ENCODE measurements at places on chromosomes 3 and 15.

DNA sequence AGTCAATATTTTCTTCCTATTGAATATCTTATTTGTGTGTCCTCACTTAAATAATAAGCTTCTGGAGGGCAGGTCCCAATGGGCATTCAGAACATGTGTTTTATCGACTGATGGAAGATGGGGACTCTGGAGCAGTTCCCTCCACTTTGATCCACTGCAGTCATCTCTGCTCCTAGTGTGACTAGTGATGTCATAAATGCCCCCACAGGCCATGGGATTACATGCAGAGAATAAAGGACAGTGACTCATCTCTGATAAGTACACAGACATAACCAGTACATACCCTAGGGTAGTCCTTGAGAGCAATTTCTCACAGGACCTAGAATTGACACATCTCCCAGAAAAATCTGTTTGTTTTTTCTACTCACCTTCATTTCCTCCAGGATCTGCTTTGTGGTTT is 49.4 kb upstream of the FMN1 start:
- H3K27me3 ChIP-seq, result peaks cover 11% of the 10 kb centered on the region
- no peak for DNase-seq
- no peaks in the 10 kb centered on the region for H3K4me1 ChIP-seq

DNA sequence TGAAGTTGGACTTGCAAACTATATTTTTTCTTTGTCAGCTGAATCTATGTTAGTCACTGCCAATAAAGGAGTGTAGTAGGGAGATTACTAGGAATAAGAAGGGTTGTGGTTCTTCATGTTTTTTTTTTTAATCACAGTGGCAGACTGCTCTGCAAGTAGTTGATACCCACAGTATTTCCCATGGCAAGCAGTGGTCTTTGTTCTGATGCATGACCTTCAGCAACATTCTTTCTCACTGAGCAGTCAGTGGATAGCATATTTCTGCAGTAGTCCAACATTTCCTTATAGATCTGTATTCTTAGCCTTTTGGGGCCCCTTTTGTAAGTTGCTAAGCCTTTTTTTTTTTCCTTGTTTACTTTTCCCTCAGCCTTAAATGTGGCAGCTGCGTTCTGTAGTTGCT is 151.1 kb downstream of the DOCK3 start:
- DNase-seq, result no peak
- no peak overlapping the region for H3K4me3 ChIP-seq
- no peak overlapping the region for H3K27ac ChIP-seq
- H3K27me3 ChIP-seq, result no peaks in the 10 kb centered on the region

DNA sequence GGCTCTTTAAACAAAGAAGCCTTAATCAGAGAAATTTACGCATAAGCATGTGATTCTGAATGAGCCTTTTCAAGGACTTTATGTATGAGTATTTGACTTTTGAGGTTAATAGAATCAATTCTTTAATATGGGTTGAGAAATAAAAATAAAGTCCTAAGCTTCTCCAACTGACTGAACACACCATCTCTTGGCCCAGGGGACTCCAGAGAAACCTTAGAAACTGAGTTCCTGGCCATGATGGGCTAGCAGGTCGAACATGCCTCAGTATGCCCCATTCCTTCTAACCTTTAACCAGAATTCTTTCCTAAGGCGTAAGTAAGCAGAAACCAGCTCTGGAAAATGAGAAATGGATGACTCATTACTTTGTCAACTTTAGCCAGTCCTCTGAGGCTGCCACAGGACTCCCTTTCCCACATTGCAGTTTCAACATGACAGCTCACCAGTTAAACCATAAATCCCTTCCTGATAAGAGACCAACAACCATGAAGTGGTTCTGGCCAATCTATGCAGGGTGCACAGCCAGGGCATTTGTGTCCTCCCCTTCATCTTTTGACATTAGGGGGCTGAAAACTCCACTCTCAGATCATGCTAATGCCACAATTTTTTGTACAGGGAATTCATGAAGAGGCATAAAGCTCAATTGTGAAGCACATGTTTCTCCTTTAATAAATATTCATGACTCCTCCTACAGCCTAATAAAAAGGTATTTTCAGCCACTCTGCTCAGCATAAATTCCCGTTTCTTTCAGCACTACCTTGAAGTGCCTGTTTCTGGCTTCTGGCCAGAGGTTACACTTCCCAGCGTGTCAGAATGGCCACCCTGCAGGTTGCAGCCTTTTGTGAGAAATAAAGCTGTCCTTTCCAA is 33.3 kb downstream of the TM4SF18 start:
- no peaks in the 10 kb centered on the region for H3K4me1 ChIP-seq
- H3K27ac ChIP-seq, result no peak overlapping the region
- no peaks in the 10 kb centered on the region for H3K36me3 ChIP-seq
- DNase-seq, result no peak
- no peak overlapping the region for H3K4me3 ChIP-seq

GRCh38 chr15:41513506-41514227 is at the start of gene LTK:
TSS of gene LTK (minus strand) at chr15:41513827. CDS start at chr15:41513709, 118 bp downstream.
- no peaks in the 10 kb centered on the region for H3K36me3 ChIP-seq
- DNase-seq, result peak; percentile 44

DNA sequence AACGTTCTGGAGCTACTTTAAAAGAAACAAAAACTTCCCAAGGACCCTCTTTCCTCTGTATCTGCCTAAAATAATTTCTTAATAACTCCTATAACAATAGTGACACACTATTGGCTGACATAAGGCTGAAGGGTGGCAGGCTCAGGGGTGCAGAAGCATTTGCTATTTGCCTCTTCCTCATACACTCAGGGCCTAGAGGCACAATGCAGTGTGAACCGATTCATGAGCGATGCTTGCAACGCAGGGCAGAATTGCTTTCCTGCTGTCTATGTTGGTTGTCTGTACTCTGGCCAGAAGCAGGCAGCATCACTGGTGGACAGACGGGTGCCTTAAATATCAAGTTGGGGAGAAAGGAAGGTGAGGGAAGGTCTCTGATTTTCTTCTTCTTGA is 157.4 kb downstream of the AGBL1 start:
- no peak for DNase-seq
- H3K4me1 ChIP-seq, result no peaks in the 10 kb centered on the region
- H3K36me3 ChIP-seq, result no peaks in the 10 kb centered on the region
- no peak overlapping the region for H3K4me3 ChIP-seq
- no peak overlapping the region for H3K27ac ChIP-seq
- peaks cover 4% of the 10 kb centered on the region for H3K27me3 ChIP-seq

- H3K4me3 ChIP-seq, result peak overlapping the region; percentile 72
- DNase-seq, result peak; percentile 67
- H3K4me1 ChIP-seq, result peaks cover 42% of the 10 kb centered on the region
- H3K27me3 ChIP-seq, result no peaks in the 10 kb centered on the region
- peak overlapping the region; percentile 96 for H3K27ac ChIP-seq
- H3K36me3 ChIP-seq, result peaks cover 11% of the 10 kb centered on the region
Observed at GRCh38 chr3:141266797-141267555, 35.4 kb downstream of the PXYLP1 start.

- peaks cover 14% of the 10 kb centered on the region for H3K4me1 ChIP-seq
- H3K36me3 ChIP-seq, result peaks cover 21% of the 10 kb centered on the region
- H3K27ac ChIP-seq, result no peak overlapping the region
- H3K27me3 ChIP-seq, result no peaks in the 10 kb centered on the region
- no peak overlapping the region for H3K4me3 ChIP-seq
Observed at GRCh38 chr3:113548501-113548900, 16.1 kb downstream of the SIDT1 start.

GRCh38 chr15:78207641-78208340 is 26.6 kb downstream of the ACSBG1 start:
- H3K4me3 ChIP-seq, result no peak overlapping the region
- no peak overlapping the region for H3K27ac ChIP-seq
- no peaks in the 10 kb centered on the region for H3K4me1 ChIP-seq
- no peak for DNase-seq

DNA sequence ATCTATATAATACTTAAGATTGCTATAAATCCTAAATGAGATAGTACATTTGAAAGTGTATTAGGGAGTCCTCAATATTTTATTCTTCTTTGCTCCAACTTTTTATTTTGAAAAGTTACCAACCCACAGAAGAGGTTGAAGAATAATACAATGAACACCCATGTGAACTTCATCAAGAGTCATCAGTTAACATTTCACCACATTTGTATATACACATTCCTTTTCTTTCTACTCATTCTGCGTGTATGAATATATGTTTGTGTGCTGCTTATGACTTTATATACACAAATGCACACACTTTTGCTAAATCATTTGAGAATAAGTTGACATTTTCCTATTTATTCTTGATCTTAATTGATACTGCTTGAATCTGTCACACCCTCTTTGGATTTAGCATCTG is 193.3 kb upstream of the CGNL1 start:
- H3K27ac ChIP-seq, result no peak overlapping the region
- no peak overlapping the region for H3K4me3 ChIP-seq
- H3K36me3 ChIP-seq, result peaks cover 18% of the 10 kb centered on the region
- DNase-seq, result no peak
- no peaks in the 10 kb centered on the region for H3K4me1 ChIP-seq
- no peaks in the 10 kb centered on the region for H3K27me3 ChIP-seq

DNA sequence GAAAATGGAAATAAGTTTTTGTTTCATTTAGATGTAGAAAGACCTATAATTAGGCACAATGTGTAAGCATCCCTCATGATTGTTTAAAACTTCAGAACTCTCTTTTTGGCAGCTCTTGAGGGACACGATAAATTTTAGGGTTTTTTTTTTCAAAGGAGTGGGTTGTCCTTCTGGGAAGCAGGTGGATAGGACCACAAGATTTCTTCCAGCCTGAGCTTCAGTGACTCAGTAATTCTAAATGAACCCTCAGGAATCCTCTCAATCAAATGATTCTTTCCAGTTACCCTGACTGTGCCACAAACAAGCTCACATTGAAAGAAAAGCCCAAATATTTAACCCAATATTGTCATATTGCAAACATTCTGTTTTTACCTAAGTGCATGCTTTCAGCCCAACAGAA is 45.1 kb downstream of the COL8A1 start:
- H3K36me3 ChIP-seq, result no peaks in the 10 kb centered on the region
- H3K4me1 ChIP-seq, result no peaks in the 10 kb centered on the region
- no peak overlapping the region for H3K27ac ChIP-seq
- DNase-seq, result no peak

DNA sequence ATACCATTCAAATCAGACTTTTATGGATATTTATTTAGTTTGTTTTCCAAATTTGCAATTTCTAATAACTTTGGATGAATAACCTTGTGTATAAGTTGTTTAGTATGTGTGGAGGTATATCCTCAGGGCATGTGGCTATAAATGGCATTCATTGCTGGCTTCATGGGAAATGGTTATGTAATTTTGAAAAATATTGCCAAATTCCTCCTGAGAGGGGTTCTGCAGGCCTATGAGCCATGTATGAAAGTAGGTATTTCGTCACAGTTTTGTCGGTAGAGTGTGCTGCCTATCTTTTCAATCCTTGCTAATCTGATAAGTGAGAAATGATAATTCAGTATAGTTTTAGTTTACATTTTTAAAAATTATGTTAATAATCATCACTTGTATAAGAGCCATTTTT is 256.4 kb upstream of the ZNF385D start:
- H3K4me3 ChIP-seq, result no peak overlapping the region
- H3K27ac ChIP-seq, result no peak overlapping the region
- no peak for DNase-seq
- H3K27me3 ChIP-seq, result no peaks in the 10 kb centered on the region

DNA sequence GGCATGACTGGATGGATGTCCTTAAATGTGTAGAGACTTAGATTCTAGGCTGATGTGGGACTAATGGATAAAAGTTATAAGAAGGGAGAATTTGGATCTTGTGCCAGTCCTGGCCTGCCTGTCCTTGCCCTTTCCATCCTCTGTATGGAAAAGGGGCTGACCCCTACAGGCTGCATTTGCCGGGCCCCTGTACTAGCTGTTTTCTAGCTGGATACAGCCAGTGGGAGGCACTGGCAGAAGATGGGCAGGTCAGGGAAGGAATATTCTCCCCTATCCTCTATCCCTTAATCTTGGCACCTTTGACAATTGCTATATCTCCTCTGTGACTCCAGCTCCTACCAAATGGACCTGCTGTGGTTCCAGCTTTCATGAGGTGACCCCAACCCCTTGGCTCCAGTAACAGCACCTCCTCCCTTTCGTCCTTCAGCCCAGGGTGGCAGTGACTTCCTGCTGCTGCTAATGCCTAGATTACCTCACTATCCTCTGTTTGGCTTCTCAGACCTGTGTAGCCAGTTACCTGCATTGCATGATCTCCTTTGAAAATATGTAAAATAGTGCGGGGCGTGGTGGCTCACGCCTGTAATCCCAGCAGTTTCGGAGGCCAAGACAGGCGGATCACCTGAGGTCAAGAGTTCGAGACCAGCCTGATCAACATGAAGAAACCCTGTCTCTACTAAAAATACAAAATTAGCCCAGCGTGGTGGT is 6.2 kb upstream of the TNFAIP8L3 start:
- H3K27ac ChIP-seq, result no peak overlapping the region
- peaks cover 66% of the 10 kb centered on the region for H3K27me3 ChIP-seq
- H3K4me3 ChIP-seq, result no peak overlapping the region
- H3K36me3 ChIP-seq, result no peaks in the 10 kb centered on the region

DNA sequence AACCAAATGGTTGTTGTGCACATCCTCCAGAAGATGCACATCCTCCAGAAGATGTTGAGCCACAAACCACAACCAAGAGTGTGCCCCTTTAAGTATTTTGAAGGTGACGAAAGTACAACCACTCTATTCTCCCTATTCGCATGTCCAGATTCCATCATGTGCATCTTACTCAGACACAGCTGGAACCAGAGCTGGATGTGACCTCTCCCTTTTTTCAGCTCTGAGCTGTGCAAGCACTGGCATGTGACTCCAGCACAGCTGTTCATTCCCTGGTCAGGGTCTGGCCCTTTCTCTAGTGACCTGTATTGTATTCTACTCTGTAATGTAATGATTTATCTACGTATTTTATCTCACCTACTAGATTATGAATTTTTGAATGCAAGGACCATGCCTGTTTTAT is 29.3 kb upstream of the DLG1 start:
- H3K36me3 ChIP-seq, result no peaks in the 10 kb centered on the region
- H3K27ac ChIP-seq, result no peak overlapping the region
- DNase-seq, result no peak
- H3K27me3 ChIP-seq, result peaks cover 16% of the 10 kb centered on the region
- H3K4me1 ChIP-seq, result no peaks in the 10 kb centered on the region

- no peaks in the 10 kb centered on the region for H3K4me1 ChIP-seq
- no peak overlapping the region for H3K27ac ChIP-seq
- H3K36me3 ChIP-seq, result no peaks in the 10 kb centered on the region
Observed at GRCh38 chr3:172341482-172342059, 106.7 kb downstream of the GHSR start.

GRCh38 chr15:56156877-56157276 is 86.8 kb downstream of the RFX7 start:
- no peak overlapping the region for H3K4me3 ChIP-seq
- DNase-seq, result no peak
- peaks cover 35% of the 10 kb centered on the region for H3K36me3 ChIP-seq
- peaks cover 5% of the 10 kb centered on the region for H3K4me1 ChIP-seq

GRCh38 chr3:146241523-146242240 is 9.2 kb downstream of the PLSCR4 start:
- no peak for DNase-seq
- peaks cover 3% of the 10 kb centered on the region for H3K27me3 ChIP-seq
- no peaks in the 10 kb centered on the region for H3K36me3 ChIP-seq
- H3K4me1 ChIP-seq, result no peaks in the 10 kb centered on the region
- H3K4me3 ChIP-seq, result no peak overlapping the region

DNA sequence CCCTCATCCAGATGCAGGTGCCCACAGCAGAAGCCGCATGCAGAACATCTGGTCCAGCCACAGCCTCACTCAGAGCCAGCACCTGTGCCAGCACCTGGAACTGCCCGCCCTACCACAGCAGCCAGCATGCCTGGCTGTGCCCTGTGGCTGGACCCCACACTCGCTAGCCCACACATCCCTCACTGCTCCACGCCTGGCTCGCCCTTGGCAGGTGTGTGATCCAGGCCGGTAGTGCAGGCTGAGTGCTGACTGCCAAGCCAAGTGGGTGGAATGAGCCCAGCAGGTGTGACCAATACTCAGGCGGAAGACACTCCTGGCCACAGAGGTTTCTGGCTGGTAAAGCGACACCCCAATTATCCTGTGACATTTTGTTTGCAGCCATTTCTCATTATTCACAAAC is 162.4 kb upstream of the ROBO1 start:
- no peaks in the 10 kb centered on the region for H3K27me3 ChIP-seq
- no peaks in the 10 kb centered on the region for H3K4me1 ChIP-seq
- H3K36me3 ChIP-seq, result no peaks in the 10 kb centered on the region
- no peak for DNase-seq
- H3K27ac ChIP-seq, result no peak overlapping the region
